ENCODE measurements at places on chromosomes 3 and 15. TPM values are rescaled to one million over a fixed set of nuclear protein-coding genes. Genes with fewer than 3 reads are reported as not detected.

Gene CFAP100
- total RNA-seq, result not detected

Gene AADACL2
- not detected for total RNA-seq

Gene CTXN2
- total RNA-seq, result not detected

Gene PARP16
- total RNA-seq, result 5.1 TPM

Gene ZNF662
- 1.0 TPM for total RNA-seq

Gene FSIP1
- 0.17 TPM for total RNA-seq

Gene ROPN1
- total RNA-seq, result not detected

Gene NECTIN3
- 34.6 TPM for total RNA-seq

Gene TERC
- 92.2 TPM for total RNA-seq

Gene HIGD2B
- not detected for total RNA-seq

Gene UCN2
- total RNA-seq, result 1.9 TPM

Gene VEPH1
- 25.9 TPM for total RNA-seq

Gene RTP4
- not detected for total RNA-seq

Gene ARGFX
- not detected for total RNA-seq

Gene CAV3
- not detected for total RNA-seq

Gene LXN
- total RNA-seq, result 75.5 TPM

Gene P3H2
- total RNA-seq, result 6.4 TPM

Gene HYAL1
- 3.1 TPM for total RNA-seq

Gene LMAN1L
- total RNA-seq, result not detected

Gene SIDT1
- total RNA-seq, result not detected

Gene LNP1
- total RNA-seq, result 3.2 TPM

Gene BMF
- 0.17 TPM for total RNA-seq

Gene HEXA
- total RNA-seq, result 62.7 TPM

Gene SH2D7
- total RNA-seq, result not detected

Gene COLQ
- total RNA-seq, result 0.17 TPM

Gene PRRT3
- total RNA-seq, result 3.2 TPM

Gene SLC25A20
- 9.8 TPM for total RNA-seq

Gene OXTR
- 7.6 TPM for total RNA-seq

Gene COL7A1
- total RNA-seq, result 29.3 TPM

Gene CCR3
- not detected for total RNA-seq

Gene LRRC49
- 9.8 TPM for total RNA-seq

Gene EFCC1
- not detected for total RNA-seq

Gene KLHL40
- not detected for total RNA-seq

Gene ALDH1L1
- total RNA-seq, result 0.15 TPM

Gene CMSS1
- total RNA-seq, result 23.9 TPM

Gene IL17RB
- not detected for total RNA-seq

Gene TMEM44
- total RNA-seq, result 11.9 TPM

Gene KCNAB1
- total RNA-seq, result not detected

Gene HTR3E
- not detected for total RNA-seq

Gene PAK6
- 3.5 TPM for total RNA-seq

Gene SCG5
- 16.3 TPM for total RNA-seq

Gene C3orf20
- total RNA-seq, result not detected

Gene SI
- total RNA-seq, result not detected

Gene ARID3B
- 3.0 TPM for total RNA-seq

Gene C3orf80
- not detected for total RNA-seq

Gene CLCN2
- 2.2 TPM for total RNA-seq

Gene CCDC39
- total RNA-seq, result not detected

Gene GPR160
- 0.15 TPM for total RNA-seq

Measured in bronchus fibroblast of lung (primary cell).